ENCODE measurements at places on chromosomes 2 and 18. TPM values are rescaled to one million over a fixed set of nuclear protein-coding genes. Genes with fewer than 3 reads are reported as not detected.

Gene ALPG
- total RNA-seq, result not detected

- no peak for DNase-seq
Measured at GRCh38 chr2:176081837-176082524, 1.8 kb downstream of the EVX2 start.

Gene SH3BP4
- total RNA-seq, result 62.5 TPM

GRCh38 chr2:85175369-85176299, 42.4 kb downstream of the TCF7L1 start:
- DNase-seq, result no peak

Gene B3GNT7
- 0.44 TPM for total RNA-seq

- DNase-seq, result no peak
Measured at GRCh38 chr2:28528206-28528605, 32.3 kb downstream of the PLB1 start.

DNA sequence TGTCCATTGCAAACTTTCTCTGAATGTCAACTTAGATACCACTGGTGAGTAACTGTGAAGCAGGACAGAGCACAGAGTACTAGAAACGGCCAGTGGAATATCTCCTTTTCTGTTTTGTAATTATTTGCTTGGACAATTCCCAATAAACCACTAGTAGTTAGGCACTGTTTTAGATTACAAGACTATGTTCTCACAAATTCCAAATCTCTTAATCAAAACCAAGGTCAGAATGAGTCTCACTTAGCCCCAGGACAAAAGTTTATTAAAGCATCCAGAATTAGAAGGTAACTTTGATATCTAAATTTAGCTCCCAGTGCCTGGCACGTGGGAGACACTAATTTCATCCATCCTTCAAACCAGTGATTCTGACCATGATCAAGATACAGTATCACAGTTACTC, 89.0 kb downstream of the ZNF521 start:
- DNase-seq, result no peak

GRCh38 chr2:95024960-95025405, 525 bp upstream of the MAL start:
- DNase-seq, result no peak

All from glomerular endothelial cell (primary cell).